ENCODE measurements at places on chromosomes 11 and 22. TPM values are rescaled to one million over a fixed set of nuclear protein-coding genes. Genes with fewer than 3 reads are reported as not detected.

Gene PPARA
- total RNA-seq: 28.1 TPM

Gene MS4A6A
- total RNA-seq: 53.4 TPM

Gene CBLIF
- total RNA-seq: not detected

Gene C11orf87
- not detected for total RNA-seq

Gene MYRF
- 0.33 TPM for total RNA-seq

Gene FGF3
- total RNA-seq: not detected

Gene LARGE2
- total RNA-seq: not detected

Gene WBP2NL
- 0.45 TPM for total RNA-seq

Gene TPH1
- 0.17 TPM for total RNA-seq

Gene TBX1
- total RNA-seq: 2.1 TPM

Gene PLAAT4
- total RNA-seq: 28.0 TPM

GRCh38 chr11:45217991-45218390, 68.2 kb downstream of the SYT13 start:
- no peak for DNase-seq
- H3K4me3 ChIP-seq: no peak overlapping the region
- H3K27me3 ChIP-seq: no peaks in the 10 kb centered on the region
- peaks cover 36% of the 10 kb centered on the region for H3K36me3 ChIP-seq
- H3K27ac ChIP-seq: no peak overlapping the region

- no peaks in the 10 kb centered on the region for H3K27me3 ChIP-seq
- H3K4me3 ChIP-seq: no peak overlapping the region
- no peaks in the 10 kb centered on the region for H3K36me3 ChIP-seq
- H3K27ac ChIP-seq: peak overlapping the region; percentile 79
- no peak for DNase-seq
Observed at GRCh38 chr11:2306877-2307500, 5.2 kb downstream of the TSPAN32 start.

DNA sequence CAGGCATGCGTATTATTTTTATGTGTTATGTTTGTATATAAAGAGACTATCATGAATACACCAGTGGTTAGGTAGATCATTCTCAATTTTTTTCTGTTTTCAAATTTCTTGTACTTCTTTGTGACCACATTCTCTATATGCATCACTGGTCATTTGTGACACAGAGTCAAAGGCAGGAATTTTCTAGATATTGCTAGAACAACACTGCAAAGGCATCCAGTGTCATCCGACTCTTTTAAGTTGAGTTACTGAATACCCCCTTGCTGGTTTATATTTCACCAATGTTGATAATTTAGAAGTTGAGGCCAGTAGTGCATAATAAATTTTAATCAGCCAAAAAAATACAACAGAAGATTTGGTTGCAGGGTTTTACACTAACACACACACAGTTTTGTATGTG, 351.8 kb downstream of the CASP12 start:
- no peaks in the 10 kb centered on the region for H3K27me3 ChIP-seq
- no peak overlapping the region for H3K4me3 ChIP-seq
- no peaks in the 10 kb centered on the region for H3K4me1 ChIP-seq
- no peak overlapping the region for H3K27ac ChIP-seq

- DNase-seq: no peak
- H3K27ac ChIP-seq: no peak overlapping the region
- no peaks in the 10 kb centered on the region for H3K27me3 ChIP-seq
- H3K4me3 ChIP-seq: no peak overlapping the region
- no peaks in the 10 kb centered on the region for H3K36me3 ChIP-seq
Observed at GRCh38 chr11:91972665-91973266, 251.9 kb upstream of the FAT3 start.

GRCh38 chr22:40404251-40405177, 34.1 kb downstream of the SGSM3 start:
- no peak for DNase-seq
- H3K27me3 ChIP-seq: no peaks in the 10 kb centered on the region
- H3K27ac ChIP-seq: no peak overlapping the region
- peaks cover 88% of the 10 kb centered on the region for H3K36me3 ChIP-seq
- H3K4me1 ChIP-seq: peaks cover 8% of the 10 kb centered on the region
- H3K4me3 ChIP-seq: no peak overlapping the region

GRCh38 chr22:38954414-38955043, 2.9 kb upstream of the APOBEC3A start:
- H3K27me3 ChIP-seq: no peaks in the 10 kb centered on the region
- no peak overlapping the region for H3K27ac ChIP-seq
- DNase-seq: no peak
- no peaks in the 10 kb centered on the region for H3K4me1 ChIP-seq
- no peaks in the 10 kb centered on the region for H3K36me3 ChIP-seq

GRCh38 chr22:19111140-19111539, 11.1 kb downstream of the DGCR2 start:
- DNase-seq: no peak
- no peaks in the 10 kb centered on the region for H3K27me3 ChIP-seq
- H3K4me3 ChIP-seq: no peak overlapping the region
- H3K27ac ChIP-seq: no peak overlapping the region

DNA sequence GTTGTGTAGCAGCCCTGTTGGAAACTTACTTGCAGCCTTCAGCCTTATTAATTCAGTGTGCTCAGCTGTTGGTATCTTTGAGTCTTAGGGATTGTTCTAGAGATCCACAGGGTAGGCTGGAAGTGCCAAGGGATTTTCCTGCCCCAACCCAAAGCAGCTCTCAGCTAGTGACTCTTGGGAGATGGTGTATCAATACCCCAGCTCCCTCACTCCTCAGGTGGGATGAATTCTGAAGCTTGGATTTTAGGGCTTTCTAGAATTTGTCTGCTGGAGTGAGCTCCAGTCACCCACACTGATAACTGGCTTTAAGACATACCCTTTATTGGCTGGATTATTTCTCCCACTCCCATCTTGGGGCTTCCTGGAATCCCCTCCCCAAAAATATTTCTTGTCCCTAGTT, 493.0 kb downstream of the MN1 start:
- no peaks in the 10 kb centered on the region for H3K36me3 ChIP-seq
- no peak for DNase-seq
- no peaks in the 10 kb centered on the region for H3K27me3 ChIP-seq
- H3K4me3 ChIP-seq: no peak overlapping the region
- H3K4me1 ChIP-seq: peaks cover 6% of the 10 kb centered on the region

DNA sequence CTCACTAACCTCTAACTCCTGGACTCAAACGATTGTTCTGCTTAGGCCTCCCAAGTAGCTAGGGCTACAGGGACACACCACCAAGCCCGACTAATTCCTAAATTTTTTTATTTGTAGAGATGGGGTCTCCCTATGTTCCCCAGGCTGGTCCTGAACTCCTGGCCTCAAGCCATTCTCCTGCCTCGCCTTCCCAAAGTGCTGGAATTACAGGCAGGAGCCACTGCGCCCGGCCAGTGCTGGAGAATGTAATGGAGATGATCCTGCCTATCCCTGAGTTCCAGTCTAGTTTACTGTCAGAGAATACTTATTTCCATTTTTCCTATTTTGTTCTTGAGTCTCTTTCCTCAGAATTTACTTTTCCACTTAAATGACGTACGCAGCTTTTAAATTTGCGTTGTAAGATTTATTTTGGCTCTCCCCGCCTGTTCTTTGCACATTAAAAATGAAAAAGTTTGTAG, at the start of gene CHEK1:
Gene CHEK1, plus strand, starts transcription at position 408 of the 458 bp plus-strand sequence. CDS start 1,606 bp downstream, outside the sequence.
- peak within 1 kb of the TSS; percentile 90 for H3K27ac ChIP-seq
- peaks cover 14% of the 10 kb centered on the region for H3K4me1 ChIP-seq
- peaks cover 12% of the 10 kb centered on the region for H3K36me3 ChIP-seq
- peak within 1 kb of the TSS; percentile 69 for H3K4me3 ChIP-seq

All from esophagus muscularis mucosa (tissue), 4 donors.